ENCODE measurements at places on chromosomes 1 and 21. TPM values are rescaled to one million over a fixed set of nuclear protein-coding genes. Genes with fewer than 3 reads are reported as not detected.

Gene IARS2
- polyA plus RNA-seq = 17.0 TPM

Gene LMX1A
- polyA plus RNA-seq = not detected

Gene OR2L5
- not detected for polyA plus RNA-seq

DNA sequence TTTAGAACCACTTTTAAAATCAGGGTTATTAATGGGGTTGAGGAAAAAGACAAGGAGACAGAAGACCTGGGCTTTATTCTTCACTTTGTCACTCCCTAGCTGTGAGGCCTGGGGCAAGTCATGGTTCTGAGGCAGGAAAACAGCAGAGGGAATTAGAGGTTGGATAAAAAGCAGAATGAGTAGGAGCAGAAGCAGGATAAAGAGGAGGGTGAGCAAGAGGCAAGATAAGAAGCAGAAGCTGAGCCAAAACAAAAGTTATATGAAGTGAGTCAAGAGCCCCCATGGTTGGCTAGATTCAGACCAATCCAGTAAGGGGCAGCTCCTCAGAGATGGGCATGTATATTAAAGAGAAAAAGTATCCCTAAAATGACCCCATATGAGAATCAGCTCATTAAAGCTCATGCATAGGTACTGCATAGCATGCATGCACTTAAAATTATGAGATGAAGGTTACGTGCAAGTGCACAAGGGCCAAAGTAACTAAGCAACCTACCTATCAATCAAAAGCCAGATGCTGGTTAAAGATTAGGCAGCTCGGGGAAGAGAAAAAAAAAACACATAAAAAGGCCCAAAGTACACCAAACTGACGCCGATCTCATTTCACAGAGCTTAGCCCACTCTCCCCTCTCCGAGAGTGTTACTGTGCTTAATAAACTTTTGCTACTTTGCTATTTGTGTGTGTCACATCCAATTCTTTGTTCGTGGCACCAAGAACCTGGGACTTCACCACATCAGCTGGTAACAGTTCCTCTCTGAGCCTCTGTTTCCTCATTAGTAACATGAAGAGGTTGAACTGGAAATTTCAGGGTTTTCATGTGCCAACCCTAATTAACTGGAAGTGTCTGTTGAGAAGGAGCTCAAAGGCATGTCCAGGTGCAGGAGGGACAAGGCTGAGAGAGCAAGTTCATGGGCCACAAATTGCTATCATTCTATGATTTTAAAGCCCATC lies 2.2 kb downstream of the AVPR1B start:
- no peaks in the 10 kb centered on the region for H3K36me3 ChIP-seq
- H3K27ac ChIP-seq = no peak overlapping the region
- no peak overlapping the region for H3K4me3 ChIP-seq
- DNase-seq = no peak
- H3K27me3 ChIP-seq = peaks cover 36% of the 10 kb centered on the region

- H3K27me3 ChIP-seq = no peaks in the 10 kb centered on the region
- no peaks in the 10 kb centered on the region for H3K36me3 ChIP-seq
- peak overlapping the region; percentile 91 for H3K27ac ChIP-seq
- H3K4me1 ChIP-seq = peaks cover 93% of the 10 kb centered on the region
- DNase-seq = no peak
- no peak overlapping the region for H3K4me3 ChIP-seq
Observed at GRCh38 chr1:21320410-21321108, 30.3 kb upstream of the ECE1 start.

DNA sequence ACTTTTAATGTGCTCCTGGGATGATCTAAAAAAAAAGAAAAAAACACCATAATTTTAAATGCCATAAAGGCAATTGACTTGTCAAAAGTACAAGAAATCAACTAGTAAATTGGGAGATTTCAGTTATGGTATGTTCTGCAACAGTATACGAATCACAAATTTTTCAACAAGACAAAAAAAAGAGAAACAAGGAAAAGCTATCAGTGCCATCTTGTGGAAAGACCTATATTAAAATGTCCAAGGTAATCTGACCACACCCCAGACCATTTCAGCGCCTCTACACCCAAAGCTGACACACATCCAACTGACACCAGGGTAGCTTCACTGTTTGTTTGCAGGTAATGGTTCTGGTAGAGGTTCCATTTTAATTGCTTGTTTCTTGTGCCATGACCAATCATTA lies 5.0 kb upstream of the DUSP23 start:
- no peaks in the 10 kb centered on the region for H3K36me3 ChIP-seq
- no peak overlapping the region for H3K27ac ChIP-seq

GRCh38 chr1:22808186-22808675 lies 97.6 kb downstream of the EPHB2 start:
- H3K4me1 ChIP-seq = peaks cover 13% of the 10 kb centered on the region
- no peak for DNase-seq
- H3K27me3 ChIP-seq = no peaks in the 10 kb centered on the region
- H3K27ac ChIP-seq = no peak overlapping the region
- H3K4me3 ChIP-seq = no peak overlapping the region

- no peak for DNase-seq
- no peak overlapping the region for H3K27ac ChIP-seq
- no peak overlapping the region for H3K4me3 ChIP-seq
- H3K27me3 ChIP-seq = no peaks in the 10 kb centered on the region
- H3K4me1 ChIP-seq = peaks cover 13% of the 10 kb centered on the region
Observed at GRCh38 chr21:45449658-45450422, 44.9 kb downstream of the COL18A1 start.
